ENCODE measurements at places on chromosomes 3 and 15. TPM values are rescaled to one million over a fixed set of nuclear protein-coding genes. Genes with fewer than 3 reads are reported as not detected.

DNA sequence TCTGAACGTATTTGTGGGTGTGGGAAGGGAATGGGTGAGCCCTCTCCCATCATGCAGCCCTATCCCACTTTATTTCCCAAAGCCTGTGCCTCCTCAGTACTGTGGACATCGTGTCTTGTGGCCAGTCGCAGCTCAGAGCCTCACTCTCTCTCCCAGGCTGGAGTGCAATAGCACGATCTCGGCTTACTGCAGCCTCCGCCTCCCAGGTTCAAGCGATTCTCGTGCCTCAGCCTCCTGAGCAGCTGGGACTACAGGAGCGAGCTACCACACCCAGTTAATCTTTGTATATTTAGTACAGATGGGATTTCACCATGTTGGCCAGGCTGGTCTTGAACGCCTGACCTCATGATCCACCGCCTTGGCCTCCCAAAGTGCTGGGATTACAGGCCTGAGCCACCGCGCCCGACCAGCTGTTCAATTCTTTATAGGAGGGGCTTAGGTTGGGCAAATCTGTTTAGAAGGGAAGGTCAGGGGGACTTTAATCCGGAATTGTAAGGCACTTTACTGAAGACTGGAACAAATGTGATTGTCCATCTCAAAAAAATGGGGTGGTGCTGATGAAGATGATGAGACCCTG, 42.7 kb upstream of the BDH1 start:
- DNase-seq, result no peak

GRCh38 chr3:125119752-125120378, 64.1 kb upstream of the HEG1 start:
- DNase-seq, result no peak

DNA sequence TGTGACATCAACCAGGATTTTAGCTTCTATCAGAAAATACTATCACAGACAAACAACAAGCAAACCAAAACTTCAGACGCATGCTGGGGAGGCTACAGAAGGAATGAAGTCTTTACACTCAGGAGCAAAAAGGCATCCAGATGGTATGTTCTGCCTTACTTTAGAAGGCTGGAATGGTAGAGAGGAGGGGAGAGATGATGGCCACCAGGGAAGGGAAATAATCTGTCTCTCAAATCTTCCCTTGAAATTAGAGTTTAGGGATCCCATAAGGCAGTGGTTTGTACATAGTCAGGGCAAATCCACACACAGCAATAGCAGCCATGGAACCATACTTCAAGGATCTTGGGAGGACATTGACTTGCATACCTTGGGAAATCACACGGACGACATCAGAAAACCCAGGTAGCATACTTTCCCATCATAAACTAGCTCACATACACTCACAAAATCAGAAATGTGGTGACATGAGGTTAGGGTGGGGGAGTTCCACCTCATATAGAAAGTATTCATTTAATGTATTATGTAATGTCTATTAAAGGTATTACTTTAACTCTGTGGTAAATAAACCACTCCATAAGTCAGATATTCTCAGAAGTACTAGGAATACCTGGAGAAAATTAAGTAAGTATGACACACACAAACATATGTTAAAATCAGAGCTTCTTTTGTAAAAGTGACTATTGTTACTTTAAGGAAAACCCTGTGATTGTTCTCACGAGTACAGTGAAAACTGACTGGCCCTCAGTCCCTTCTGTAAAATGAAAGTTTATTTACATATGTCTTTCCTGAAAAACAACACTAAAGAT, 9.4 kb downstream of the BTLA start:
- no peak for DNase-seq

GRCh38 chr3:53773021-53773436, 73.2 kb downstream of the CHDH start:
- DNase-seq, result no peak

- DNase-seq, result no peak
These were observed 133.2 kb upstream of the DAZL start for GRCh38 chr3:16738451-16738850.

DNA sequence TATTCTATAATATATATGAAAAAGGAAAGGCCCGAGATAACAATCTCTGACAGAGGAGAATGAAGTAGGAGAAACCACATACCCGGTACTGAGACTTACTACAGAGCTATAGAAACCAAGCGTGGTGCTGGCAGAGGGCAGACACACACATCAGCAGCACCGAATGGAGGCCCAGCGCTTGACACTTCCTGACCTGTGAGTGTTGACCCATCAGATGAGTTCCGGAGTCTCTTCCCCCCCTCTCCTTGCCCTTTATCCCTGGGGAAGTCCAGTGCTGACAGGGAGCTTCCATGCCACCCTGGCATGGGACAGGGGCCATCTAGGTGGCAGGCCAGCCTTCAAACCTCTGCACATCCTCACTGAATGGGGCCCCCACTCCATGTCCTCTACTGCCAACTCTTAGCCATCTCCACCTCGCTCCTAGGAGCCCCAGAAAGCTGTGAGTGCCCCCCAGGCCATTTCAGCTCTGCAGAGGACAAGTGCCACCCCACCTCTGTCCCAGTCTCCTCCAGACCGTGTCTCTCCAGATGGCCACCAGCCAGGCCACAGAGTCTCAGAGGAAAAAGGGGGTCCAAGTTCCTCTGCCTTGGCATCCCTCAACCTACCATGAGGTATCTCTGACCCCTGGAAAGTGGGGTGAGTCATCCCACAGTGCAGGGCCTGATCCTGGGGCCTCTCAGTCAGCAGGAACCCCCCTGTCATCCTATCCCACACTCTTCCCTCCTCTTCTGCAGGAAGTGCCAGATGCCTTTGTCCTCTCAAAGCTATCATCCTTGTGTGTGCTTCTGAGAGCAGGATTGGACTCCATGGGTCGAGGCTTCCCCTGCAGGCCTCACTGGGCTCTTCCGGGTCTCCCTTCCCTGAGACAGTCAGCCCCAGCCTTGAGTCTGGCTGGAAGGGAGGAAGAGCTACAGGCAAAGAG, 116.5 kb upstream of the ALDH1A3 start:
- no peak for DNase-seq

DNA sequence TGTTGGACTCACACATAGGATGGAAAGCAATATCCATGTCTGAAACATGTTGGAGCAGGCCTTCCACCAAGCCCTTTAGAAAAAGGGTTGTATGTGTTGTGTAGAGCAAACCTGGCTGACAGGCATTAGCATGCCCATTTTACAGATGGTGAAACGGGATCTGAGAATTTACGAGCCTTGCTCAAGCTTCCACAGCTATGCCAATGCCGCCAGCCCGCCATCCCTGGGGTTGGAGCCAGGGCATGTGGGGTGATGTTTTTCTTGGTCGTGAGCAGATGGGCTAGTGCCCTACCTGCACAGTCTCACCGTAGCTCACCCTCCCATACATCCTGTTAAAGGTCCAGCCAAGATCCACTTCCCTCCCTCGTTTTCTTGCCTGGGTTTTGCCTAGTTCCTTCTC, 97.5 kb upstream of the TLE3 start:
- DNase-seq, result no peak

DNA sequence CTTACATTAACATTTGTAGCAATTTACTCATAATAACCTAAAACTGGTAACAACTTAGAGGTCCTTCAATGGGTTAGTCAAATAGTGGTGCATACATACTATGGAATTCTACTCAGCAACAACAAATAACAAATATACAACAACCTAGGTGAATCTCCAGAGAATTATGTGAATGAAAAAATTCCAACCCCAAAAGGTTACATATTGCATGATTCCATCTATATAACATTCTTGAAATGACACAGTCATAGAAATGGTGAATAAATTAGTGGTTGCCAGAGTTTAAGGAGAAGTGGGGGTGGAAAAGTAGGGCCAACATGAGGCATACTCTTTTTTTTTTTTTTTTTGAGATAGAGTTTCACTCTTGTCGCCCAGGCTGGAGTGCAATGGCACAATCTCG, 12.7 kb upstream of the SNTN start:
- no peak for DNase-seq

GRCh38 chr3:23072693-23073092, 130.4 kb upstream of the UBE2E2 start:
- DNase-seq, result no peak

- DNase-seq, result no peak
These were observed 64.8 kb downstream of the TRIM71 start for GRCh38 chr3:32882603-32883025.

DNA sequence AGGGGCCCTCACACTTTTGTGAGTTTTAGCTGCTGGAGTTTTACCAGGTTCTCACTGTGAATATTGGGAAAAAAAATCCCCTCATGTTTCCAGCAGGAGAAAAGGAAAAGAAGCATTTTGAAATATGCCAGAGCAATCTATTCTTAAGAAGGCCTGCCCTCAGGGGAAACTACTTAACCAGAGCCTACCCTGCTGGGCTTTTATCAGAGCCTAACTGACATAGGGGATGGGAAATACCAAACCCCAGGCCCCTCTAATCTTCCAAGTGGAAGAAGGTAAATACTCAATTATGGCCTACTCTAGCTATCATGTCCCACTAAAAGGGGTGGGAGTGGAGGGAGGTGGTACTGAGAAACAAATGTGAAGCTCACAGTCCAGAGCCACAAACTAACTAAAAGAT, 68.7 kb upstream of the NMNAT3 start:
- DNase-seq, result no peak

- no peak for DNase-seq
These were observed 284.8 kb upstream of the CFAP20DC start for GRCh38 chr3:59334585-59334984.

GRCh38 chr3:134339913-134340312, 34.3 kb downstream of the AMOTL2 start:
- no peak for DNase-seq

GRCh38 chr15:100129677-100130076, 212.1 kb downstream of the ADAMTS17 start:
- DNase-seq, result no peak

DNA sequence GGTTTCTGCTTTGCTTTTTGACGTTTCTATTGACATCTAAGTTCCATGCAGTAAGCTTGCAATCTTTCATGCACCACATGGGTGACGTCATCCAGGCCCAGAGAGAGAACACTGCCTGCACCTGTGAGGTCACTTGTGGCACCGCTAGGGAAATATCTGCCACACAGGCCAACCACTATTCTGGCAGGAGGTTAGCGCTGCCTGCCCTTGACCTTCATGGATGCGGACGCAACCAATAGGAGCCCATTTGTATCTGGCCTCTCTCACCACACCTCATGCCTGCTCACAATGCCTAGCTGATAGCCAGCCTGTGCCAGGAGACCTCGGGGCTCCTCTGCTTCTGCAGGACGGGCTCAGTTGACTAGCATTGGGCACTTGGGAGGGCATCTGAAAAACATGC, 55.8 kb upstream of the PRR23E start:
- no peak for DNase-seq

GRCh38 chr3:172334671-172335207, 113.5 kb downstream of the GHSR start:
- DNase-seq, result no peak

- no peak for DNase-seq
These were observed 60.8 kb upstream of the GALNT15 start for GRCh38 chr3:16113704-16114103.

DNA sequence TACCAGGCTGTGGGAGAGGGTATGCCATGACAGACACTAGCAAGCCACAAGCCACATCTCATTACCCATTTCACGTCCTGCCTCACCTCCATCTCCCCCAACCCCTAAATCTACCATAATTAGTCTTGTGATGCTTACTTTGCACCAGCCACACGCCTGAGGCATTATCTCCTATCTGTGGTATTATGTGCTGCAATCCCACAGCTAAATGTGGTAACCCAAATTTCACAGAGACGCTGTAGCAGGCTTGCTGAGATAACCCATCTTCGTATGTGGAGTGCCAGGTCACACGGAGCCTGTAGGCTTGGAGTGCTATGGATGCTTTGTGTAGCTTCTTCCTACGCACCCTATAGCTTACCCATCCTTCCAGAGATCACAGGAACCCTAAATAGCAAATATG, 256.7 kb upstream of the KCNH8 start:
- DNase-seq, result no peak

DNA sequence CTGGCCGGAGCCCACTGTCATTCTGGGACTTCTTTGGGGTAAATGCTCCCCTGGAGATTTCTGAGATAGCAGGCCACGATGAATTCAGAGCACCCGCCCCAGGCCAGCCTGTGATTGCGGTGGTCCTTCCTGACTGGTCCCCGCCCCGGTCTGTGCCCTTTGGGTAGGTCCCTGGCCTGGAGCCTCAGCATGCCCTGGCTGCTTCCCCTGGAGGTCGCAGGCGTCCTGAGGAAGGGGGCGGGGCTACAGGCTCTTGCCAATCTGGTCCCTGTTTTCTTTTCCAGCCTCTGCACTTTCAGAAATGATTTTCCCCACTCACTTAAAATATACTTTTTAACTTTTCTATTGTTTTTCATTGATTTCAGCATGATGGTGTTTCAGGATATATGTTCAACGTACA, 250.2 kb upstream of the ATP10A start:
- DNase-seq, result no peak

GRCh38 chr3:179956416-179956830, 80.3 kb downstream of the PEX5L start:
- no peak for DNase-seq

DNA sequence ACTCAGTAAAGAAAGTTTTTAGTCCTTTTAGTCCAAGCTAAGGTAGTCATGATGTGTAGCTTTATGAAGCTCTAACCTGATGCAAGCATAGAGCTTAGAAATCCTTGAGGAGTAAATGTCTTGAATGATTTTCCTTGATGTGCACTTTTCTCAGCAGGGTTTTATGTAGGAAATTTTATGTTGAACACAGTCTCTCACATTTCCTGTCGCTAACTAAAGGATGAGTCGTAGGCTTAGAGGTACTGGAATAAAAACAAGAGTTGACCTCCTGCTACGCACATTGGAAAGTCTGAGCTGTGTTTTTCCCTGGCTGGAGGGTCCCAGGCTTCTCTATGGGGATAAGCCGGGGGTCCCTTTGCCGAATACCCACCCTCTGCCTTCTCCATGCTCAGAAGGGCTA, 34.7 kb upstream of the ZPLD1 start:
- no peak for DNase-seq

DNA sequence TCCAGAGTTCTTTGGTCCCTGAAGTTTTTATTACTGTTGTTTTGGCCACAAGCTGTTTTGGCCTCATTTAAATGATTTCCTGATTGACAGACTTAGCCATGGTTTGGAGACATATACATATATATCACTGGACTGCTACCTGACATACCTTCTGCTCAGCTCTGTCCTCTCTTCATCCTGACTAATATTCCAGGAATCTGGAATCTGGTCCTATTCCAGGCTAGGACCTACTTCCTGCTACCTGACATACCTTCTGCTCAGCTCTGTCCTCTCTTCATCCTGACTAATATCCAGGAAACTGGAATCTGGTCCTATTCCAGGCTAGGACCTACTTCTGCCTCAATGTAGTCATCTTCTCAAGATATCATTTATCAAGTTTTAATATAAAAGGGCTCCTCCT, 724.4 kb upstream of the ROBO1 start:
- no peak for DNase-seq

- no peak for DNase-seq
These were observed 324.1 kb upstream of the ALCAM start for GRCh38 chr3:105042586-105042985.

Gene AHSG
- not detected for total RNA-seq

Gene VWA5B2
- total RNA-seq, result not detected

Gene OR5H6
- total RNA-seq, result not detected

Gene YEATS2
- 37.7 TPM for total RNA-seq

Gene ZNF80
- total RNA-seq, result not detected

Gene CXCR6
- total RNA-seq, result 3.1 TPM

Gene TUSC7
- total RNA-seq, result not detected

Gene RYR3
- 10.6 TPM for total RNA-seq

Gene MUC13
- total RNA-seq, result not detected

Gene USP3
- total RNA-seq, result 107 TPM

Gene REC114
- not detected for total RNA-seq

Gene CLDN18
- total RNA-seq, result not detected

Gene SHQ1
- total RNA-seq, result 31.4 TPM

Gene ZBTB20
- total RNA-seq, result 110 TPM

Gene WDR72
- total RNA-seq, result 1.1 TPM

Gene CHRM5
- total RNA-seq, result not detected
